Fibroblast of lung (primary cell): ENCODE measurements at places on chromosomes 12 and 14.
A peak's percentile ranks its signal among the peaks of the same experiment; 100 is the strongest.

DNA sequence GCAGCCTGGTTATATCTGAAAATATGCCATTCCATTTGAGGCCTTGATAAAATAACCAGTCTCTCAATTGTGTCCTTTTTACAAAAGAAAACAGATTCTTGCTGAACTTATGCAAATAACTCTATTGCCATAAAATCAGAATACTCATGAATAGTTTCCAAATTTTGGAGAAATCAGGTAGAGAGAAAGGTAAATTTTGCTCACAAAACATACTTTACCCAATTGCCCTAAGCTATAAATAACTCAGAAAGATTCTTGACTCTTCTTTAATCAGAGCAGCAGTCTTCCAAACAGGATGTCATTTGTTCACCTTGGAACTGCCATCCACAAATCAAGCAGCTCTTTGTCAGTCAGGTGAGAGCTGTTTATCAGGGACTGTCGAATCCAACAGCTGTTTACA lies 12.6 kb downstream of the ZNF26 start:
- no peak for DNase-seq
- no peak overlapping the region for H3K4me3 ChIP-seq
- no peaks in the 10 kb centered on the region for H3K4me1 ChIP-seq
- no peak overlapping the region for H3K27ac ChIP-seq

DNA sequence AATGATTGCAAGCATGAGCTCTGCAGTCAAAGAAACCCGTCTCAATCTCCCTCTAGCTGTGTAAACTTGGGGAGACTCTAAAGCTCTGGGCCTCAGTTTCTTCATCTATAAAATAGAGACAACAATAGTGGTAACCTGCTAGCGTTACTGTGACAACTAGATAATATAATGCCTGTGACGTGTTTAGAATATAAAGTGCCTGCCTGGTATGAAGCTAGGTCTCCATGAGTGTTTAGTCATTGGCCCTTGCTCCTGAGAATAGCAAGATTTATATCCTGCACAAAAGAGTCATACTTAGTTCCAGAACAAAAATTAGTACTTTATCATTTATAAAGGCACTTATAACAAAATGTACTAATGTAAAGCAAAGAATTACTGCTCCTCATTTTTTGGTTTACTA lies 8.8 kb upstream of the DCP1B start:
- no peak for DNase-seq
- no peaks in the 10 kb centered on the region for H3K4me1 ChIP-seq
- no peaks in the 10 kb centered on the region for H3K27me3 ChIP-seq
- no peaks in the 10 kb centered on the region for H3K36me3 ChIP-seq
- no peak overlapping the region for H3K27ac ChIP-seq
- H3K4me3 ChIP-seq = no peak overlapping the region

- H3K4me3 ChIP-seq = no peak overlapping the region
- H3K27ac ChIP-seq = no peak overlapping the region
- H3K27me3 ChIP-seq = no peaks in the 10 kb centered on the region
- H3K36me3 ChIP-seq = no peaks in the 10 kb centered on the region
- no peaks in the 10 kb centered on the region for H3K4me1 ChIP-seq
- DNase-seq = no peak
Measured at GRCh38 chr12:103494051-103494733, 1.6 kb downstream of the C12orf42 start.

GRCh38 chr14:53042480-53042879 lies 91.6 kb upstream of the FERMT2 start:
- no peaks in the 10 kb centered on the region for H3K27me3 ChIP-seq
- peak; percentile 63 for DNase-seq
- peak overlapping the region; percentile 18 for H3K27ac ChIP-seq
- no peaks in the 10 kb centered on the region for H3K36me3 ChIP-seq
- H3K4me3 ChIP-seq = peak overlapping the region; percentile 14
- peaks cover 30% of the 10 kb centered on the region for H3K4me1 ChIP-seq

- no peak overlapping the region for H3K4me3 ChIP-seq
- H3K36me3 ChIP-seq = no peaks in the 10 kb centered on the region
- peaks cover 6% of the 10 kb centered on the region for H3K27me3 ChIP-seq
- no peak overlapping the region for H3K27ac ChIP-seq
Measured at GRCh38 chr14:92352158-92352985, 29.4 kb downstream of the SLC24A4 start.

- no peaks in the 10 kb centered on the region for H3K36me3 ChIP-seq
- H3K4me1 ChIP-seq = no peaks in the 10 kb centered on the region
- H3K27me3 ChIP-seq = no peaks in the 10 kb centered on the region
- no peak overlapping the region for H3K27ac ChIP-seq
Measured at GRCh38 chr14:94722397-94722796, 47.5 kb downstream of the GSC start.

- H3K4me1 ChIP-seq = peaks cover 7% of the 10 kb centered on the region
- no peak overlapping the region for H3K4me3 ChIP-seq
- DNase-seq = peak; percentile 33
- H3K27ac ChIP-seq = peak overlapping the region; percentile 17
- H3K27me3 ChIP-seq = no peaks in the 10 kb centered on the region
Measured at GRCh38 chr12:75489613-75490210, 9.2 kb downstream of the GLIPR1 start.

DNA sequence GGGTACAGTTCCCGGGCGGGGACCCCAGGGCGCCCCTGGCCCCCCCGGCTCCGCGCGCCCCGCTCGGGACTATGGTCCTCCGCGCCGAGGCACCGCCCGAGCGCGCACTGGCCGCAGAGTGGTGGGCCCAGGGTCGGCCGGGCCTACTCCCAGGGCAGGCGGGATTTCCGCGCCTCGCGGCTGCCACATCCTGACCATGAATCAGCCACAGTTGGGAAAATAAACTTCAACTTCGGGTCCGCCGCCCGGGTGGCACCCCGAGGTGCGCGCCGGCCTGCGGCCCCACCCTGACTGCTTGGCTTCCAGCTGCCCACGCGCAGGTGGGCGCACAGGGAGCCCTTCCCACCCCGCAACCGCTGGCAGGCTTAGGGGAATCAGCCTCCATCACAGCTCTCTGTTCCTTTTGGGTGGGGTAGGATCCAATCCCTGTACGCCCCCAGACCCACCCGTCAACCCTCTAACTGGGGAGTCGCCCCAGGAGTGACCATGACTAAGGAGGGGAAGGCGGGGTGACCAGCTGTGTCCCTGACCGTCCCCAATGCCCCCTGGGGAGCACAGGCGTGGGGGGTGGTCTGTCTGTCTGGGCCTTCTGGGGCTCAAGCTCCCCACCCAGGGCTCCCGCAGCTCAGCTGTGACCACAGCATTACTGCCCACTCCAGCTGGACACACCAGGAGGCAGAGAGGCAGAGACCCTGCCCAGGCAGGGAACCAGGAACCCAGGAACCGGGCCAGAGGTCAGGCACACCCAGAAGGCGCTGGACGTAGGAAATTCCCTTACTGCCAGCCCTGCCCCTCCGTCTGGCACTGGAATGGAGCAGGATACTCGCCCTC lies 678 bp downstream of the INF2 start:
- peaks cover 33% of the 10 kb centered on the region for H3K4me1 ChIP-seq
- H3K4me3 ChIP-seq = peak overlapping the region; percentile 77
- H3K27me3 ChIP-seq = no peaks in the 10 kb centered on the region
- DNase-seq = peak; percentile 17
- H3K27ac ChIP-seq = peak overlapping the region; percentile 80
- H3K36me3 ChIP-seq = peaks cover 17% of the 10 kb centered on the region

DNA sequence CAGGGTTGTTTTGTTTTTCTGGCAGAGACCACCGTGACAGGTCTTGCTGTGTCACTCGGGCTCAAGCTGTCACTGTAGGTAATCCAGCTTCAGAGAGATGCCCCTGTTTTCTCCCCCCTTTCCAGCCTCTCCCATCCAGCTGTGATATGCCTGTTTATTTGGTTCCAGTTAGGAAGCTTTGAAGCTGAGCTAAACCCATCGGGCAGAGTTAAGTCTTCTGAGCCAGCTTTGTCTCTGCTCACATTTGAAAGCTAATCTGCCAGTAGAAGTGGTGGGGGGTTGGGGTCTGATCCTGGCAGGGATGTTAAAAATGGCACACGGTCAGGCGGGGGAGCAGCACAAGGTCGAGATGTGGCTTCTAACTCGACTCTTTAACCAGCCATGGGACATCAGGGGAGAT lies 130.0 kb downstream of the TSPAN9 start:
- no peak overlapping the region for H3K4me3 ChIP-seq
- no peaks in the 10 kb centered on the region for H3K4me1 ChIP-seq
- no peaks in the 10 kb centered on the region for H3K36me3 ChIP-seq

DNA sequence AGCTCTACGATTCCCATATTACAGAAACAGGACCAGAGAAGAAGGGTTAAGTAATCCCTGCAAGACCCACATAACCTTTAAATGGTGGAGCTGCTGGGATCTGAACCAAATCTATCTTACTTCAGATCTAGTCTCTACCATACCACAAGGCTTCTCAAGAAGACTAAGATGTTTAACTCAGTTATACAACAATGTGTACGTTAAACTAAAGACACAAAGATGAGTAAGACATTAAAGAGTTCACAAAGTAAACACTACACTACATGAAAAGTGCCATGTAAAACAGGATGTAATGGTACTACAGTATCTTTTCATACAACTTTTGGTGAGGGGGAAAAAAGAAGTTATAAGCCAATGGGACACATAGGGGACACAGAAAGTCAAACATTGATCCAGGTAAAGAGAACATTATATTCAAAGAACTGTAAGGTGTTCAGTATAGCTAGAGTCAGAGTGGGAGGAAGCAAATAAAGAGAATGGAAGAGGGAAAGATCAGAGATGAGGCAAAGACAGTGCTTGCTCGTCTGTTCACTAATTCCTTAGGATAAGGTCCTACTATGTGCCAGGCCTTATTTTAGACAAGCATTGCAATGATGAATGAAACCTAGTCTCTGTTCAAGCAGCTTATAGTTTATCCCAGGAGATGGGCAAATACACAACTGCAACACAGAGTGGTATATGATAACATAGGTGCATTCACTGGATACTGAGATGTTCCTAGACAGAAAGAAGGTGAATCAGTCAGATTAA lies 7.7 kb downstream of the TMED10 start:
- no peak for DNase-seq
- H3K27me3 ChIP-seq = no peaks in the 10 kb centered on the region
- no peak overlapping the region for H3K4me3 ChIP-seq
- H3K36me3 ChIP-seq = no peaks in the 10 kb centered on the region
- H3K4me1 ChIP-seq = no peaks in the 10 kb centered on the region

GRCh38 chr14:74641601-74642391 lies 29.8 kb upstream of the LTBP2 start:
- DNase-seq = no peak
- no peaks in the 10 kb centered on the region for H3K36me3 ChIP-seq
- H3K27me3 ChIP-seq = no peaks in the 10 kb centered on the region
- H3K27ac ChIP-seq = no peak overlapping the region
- no peak overlapping the region for H3K4me3 ChIP-seq

GRCh38 chr12:49540229-49541139 lies 1.7 kb downstream of the KCNH3 start:
- no peak overlapping the region for H3K4me3 ChIP-seq
- DNase-seq = no peak
- H3K27ac ChIP-seq = no peak overlapping the region
- peaks cover 7% of the 10 kb centered on the region for H3K4me1 ChIP-seq
- H3K27me3 ChIP-seq = peaks cover 33% of the 10 kb centered on the region

DNA sequence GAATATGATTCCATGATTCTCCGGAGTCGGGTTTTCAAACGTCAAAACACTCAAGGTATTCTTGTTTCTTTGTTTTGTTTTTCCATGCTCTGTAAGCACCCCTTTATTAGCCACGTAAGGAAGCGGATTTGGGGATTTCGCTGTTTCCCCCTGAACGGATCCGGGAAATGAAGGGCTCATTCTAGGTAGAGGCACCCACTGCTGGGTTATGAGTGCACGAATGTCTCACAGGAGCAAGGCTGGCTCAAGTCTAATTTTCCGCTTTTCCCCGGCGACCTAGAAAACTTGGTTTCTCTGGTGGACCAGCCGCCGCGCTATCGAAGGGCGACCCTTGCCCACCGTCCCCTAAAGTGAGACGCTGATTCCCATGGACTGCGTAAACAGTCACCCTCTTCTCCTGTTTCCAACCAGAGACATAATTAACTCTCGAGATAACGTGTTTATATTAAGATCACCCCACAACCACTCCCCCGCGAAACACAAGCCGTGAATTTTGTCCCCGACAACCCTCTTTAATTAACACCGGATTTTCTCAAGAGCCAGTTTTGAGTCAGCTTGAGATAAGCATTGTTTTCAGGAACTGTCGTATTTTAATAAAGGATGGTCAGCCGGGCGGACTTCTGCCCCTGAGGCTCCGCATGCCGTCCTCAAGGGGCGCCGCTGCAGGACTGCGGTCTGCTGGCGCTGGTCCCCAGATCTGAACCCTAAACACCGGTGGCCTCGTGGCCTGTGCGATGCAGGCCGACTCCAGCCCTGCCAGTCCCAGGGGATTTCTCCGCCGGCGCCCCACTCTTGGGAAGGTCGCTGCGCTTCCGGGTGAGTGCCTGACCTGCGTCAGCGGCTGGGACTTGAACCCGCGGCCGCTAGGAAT lies 515 bp upstream of the ABCC9 start:
- H3K36me3 ChIP-seq = no peaks in the 10 kb centered on the region
- peak; percentile 51 for DNase-seq
- H3K27ac ChIP-seq = peak overlapping the region; percentile 82
- no peaks in the 10 kb centered on the region for H3K27me3 ChIP-seq

DNA sequence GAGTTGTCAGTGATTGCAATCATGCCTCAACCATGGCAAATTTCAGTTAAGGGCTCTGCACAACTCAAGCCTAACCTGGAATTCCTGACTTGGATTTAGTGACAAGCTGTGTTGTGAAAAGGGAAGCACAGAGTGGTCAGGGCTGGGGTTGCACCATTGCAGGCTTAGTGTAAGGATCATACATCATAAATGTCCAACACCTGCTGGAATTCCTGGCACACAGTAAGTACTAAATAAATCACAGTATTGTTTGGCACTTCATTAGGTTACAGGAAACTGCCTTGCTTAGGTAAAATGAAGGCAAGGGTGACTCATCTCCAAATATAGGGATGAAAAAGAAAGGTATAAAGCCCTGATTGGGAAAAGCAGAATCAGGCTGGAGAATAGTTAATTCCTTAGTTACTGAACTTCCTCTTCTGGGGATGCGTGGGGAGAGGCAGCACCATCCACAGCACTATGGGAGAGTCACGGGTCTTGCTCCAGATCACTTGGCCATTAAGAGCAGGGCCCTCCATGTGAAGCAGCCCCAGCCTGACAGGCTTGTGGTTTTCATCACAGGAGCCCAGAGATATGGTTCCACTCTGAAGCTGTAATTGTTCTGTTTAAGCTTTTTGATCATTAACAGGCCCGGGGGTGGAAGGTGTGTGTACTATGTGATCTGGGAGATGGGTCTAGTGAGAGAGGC lies 39.7 kb downstream of the SLC8A3 start:
- H3K4me1 ChIP-seq = no peaks in the 10 kb centered on the region
- DNase-seq = no peak
- no peaks in the 10 kb centered on the region for H3K36me3 ChIP-seq
- no peak overlapping the region for H3K4me3 ChIP-seq
- no peaks in the 10 kb centered on the region for H3K27me3 ChIP-seq
- H3K27ac ChIP-seq = no peak overlapping the region

GRCh38 chr12:53624458-53624857 lies 1.7 kb downstream of the ATF7 start:
- H3K27me3 ChIP-seq = no peaks in the 10 kb centered on the region
- no peak overlapping the region for H3K27ac ChIP-seq
- no peaks in the 10 kb centered on the region for H3K36me3 ChIP-seq
- DNase-seq = peak; percentile 20
